ENCODE measurements at places on chromosomes 2 and 18.
A peak's percentile ranks its signal among the peaks of the same experiment; 100 is the strongest.

GRCh38 chr2:121524685-121525425, 5.8 kb upstream of the RNU4ATAC start:
- DNase-seq, result no peak

DNA sequence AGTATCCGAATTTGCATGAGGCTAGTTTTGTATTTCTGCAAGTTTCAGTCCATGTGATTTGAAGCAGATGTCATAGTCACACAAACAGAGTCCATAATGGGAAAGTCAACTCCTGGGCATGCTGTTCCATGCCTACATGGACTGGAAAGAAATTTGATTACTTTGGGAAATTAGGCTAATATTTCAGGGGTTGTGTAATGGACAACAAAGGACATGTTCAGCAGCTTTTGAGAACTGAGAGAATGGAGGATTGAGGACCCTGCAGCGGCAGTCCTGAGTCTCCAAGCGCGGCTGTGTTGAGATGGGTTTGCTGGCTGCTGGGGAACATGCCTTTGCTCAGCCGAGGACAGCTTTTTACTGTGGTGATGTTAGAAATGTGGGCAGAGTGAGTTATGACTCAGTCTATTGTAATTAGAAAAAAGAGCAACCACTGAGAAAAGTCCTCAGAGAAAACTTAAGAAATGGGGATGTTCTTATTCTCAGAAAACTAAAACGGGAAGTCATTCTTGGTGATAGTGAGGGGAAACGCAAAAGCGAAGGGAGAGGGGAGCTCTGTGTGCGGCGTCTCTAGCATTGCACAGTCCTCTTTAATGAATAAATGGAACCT, 149.2 kb downstream of the FAM210A start:
- DNase-seq, result peak; percentile 26

GRCh38 chr2:239285932-239286230, 114.9 kb downstream of the HDAC4 start:
- DNase-seq, result no peak

GRCh38 chr18:12442946-12443345, 35.2 kb downstream of the PRELID3A start:
- no peak for DNase-seq

- no peak for DNase-seq
Measured at GRCh38 chr2:58514252-58514651, 273.1 kb upstream of the FANCL start.

GRCh38 chr2:128491692-128492244, 173.1 kb upstream of the HS6ST1 start:
- no peak for DNase-seq

GRCh38 chr2:186201371-186201770, 284.7 kb upstream of the ZC3H15 start:
- DNase-seq, result no peak

DNA sequence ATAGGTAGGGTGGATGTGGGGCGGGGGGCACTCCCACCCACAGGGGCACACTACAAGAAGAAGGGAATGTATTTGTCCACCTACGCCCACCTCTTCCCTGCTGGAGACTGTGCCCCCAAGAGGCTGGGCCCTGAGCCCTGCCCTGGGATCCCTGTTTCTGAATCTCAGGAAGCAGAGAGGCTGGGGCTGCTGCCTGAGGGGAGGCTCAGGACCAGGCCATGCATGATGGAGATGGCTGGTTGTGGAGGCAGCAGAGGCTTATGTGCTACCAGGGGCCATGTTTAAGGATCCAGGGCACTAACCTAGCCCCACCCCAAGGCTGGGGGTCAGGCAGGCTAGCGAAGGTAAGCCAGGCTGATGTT, 81.1 kb upstream of the OTOF start:
- no peak for DNase-seq

GRCh38 chr2:58239243-58239925, 1.7 kb downstream of the FANCL start:
- DNase-seq, result no peak

GRCh38 chr2:33134086-33134771, 187.5 kb downstream of the LTBP1 start:
- no peak for DNase-seq

GRCh38 chr2:97646977-97647376, 1.1 kb downstream of the COX5B start:
- DNase-seq, result no peak

- no peak for DNase-seq
Measured at GRCh38 chr2:153004627-153005026, 286.2 kb downstream of the ARL6IP6 start.

DNA sequence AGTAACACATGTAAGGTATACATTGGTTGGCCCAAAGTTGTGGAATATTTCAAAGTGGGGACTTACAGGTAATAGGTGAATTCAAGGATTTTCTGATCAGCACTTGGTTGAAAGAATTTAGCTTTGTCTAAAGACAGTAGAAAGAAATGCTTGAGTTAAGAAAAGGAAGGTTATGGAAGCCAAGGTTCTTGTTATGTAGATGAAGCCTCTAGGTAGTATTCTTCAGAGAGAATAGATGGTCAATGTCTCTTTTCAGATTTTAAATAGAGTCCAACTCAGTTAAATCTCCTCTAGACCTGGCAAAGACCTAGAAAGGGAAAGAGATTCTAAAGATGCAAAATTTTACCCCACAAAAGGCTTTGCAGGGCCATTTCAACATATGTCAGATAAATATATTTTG, 157.4 kb downstream of the ANKRD30B start:
- DNase-seq, result no peak

- DNase-seq, result no peak
Measured at GRCh38 chr18:62426191-62426488, 96.7 kb upstream of the ZCCHC2 start.

DNA sequence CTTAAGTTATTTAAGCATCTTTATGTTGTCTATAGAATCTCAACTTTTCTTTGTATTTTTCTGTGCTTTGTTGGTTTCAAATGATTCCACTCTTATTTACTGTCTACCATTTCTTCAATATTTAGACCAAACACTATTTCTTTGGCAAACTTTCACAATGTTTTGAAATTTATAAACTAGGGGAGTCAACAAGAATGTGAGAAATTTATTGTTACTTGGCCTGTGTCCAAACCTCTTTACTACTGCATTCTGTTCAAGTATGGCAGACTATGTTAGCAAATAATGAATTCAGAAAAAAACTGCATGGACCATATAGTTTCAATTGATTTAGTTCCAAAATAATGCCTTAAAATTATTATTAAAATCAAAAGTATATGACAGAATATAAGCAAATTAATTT, 470.2 kb downstream of the FBXO15 start:
- DNase-seq, result no peak

All from activated CD4-positive, alpha-beta T cell treated with anti-CD3 and anti-CD28 coated beads, Interleukin-2, amount 50 U/mL, for 4 hours (primary cell).